ENCODE measurements at places on chromosomes 7 and 10.

DNA sequence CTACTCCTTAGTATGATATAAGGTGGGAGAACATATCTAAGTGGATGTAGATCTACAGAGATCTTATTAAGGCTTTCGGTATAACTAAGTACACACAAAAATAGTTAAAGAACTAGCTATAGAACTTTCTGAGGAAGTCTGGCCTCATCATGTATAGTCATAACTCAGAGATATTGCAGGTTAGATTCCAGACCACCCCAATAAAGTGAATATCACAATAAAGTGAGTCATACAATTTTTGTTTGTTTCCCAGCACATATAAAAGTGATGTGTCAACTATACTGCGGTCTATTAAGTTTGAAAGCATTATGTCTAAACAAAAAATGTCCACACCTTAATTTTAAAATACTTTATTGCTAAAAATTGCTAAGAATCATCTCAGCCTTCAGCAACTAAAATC lies 24.7 kb upstream of the SEMA3A start:
- DNase-seq, result no peak

DNA sequence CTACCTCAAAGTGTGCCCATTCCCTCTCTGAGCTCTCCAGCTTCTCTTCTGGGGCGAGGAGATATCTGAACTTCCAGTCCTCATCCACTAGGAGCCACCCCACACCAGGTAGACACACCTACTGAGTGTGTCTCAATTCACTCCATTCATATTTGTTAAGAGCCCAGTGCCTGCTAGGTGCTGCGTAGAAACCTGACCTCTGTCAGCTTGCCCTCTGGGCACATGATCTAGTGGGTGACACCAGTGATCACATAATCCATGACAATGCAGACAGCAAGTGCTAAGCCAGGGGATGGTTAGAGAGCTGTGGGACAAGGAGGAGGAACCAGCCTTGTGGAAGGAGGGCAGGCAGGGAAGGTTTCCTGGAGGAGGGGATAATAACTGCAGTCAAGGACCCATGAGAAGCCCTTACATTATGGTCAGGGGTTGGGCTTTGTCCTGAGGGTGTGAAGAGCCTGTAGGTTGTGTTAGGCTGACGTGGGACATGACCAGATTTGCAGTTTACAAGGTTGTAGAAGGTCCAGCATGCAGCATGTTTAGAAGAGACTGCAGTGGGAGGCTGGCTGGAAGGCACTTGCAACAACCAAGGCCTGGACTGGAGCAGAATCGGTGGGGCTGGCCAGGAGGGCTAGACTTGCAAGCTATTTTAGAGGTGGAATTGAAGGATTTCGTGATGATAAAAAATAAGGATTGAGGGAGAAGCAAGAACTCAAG lies 81.8 kb downstream of the COL13A1 start:
- DNase-seq, result peak; percentile 46

DNA sequence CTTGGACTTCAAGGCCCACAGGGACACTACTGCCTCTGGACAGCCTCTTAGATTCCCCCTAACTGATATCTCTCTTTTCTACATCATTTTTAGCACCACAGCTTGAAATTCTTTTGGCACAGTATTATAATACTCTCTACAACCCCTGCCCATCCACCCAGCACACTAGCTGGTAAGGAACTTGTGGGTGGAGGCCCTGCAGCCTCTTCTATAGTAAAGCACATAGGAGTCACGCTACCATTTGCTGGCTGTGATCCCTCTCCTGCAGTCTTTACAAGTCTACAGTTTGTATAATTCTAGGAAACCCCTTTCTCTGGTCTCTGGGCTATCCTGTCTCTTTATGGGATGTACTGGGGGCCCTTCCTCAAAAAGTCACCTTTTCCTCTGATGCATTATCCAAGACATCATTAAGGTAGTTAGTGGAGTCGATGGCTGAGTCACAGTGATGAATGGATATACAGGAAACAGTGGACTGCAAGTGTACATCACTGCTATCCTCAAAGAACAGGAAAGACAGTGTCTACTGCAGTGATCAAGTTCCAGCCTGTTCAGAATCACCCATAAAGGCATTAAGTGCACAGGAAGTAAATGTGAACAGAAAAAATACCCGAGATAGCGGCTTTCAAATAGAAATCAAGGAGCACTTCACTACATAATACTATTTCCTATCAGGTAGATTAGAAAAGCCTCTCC lies 54.4 kb downstream of the STK17A start:
- DNase-seq, result no peak

- no peak for DNase-seq
Measured at GRCh38 chr10:123327450-123327849, 173.2 kb downstream of the BUB3 start.

- no peak for DNase-seq
Measured at GRCh38 chr7:140276001-140276400, 99.2 kb upstream of the KDM7A start.

DNA sequence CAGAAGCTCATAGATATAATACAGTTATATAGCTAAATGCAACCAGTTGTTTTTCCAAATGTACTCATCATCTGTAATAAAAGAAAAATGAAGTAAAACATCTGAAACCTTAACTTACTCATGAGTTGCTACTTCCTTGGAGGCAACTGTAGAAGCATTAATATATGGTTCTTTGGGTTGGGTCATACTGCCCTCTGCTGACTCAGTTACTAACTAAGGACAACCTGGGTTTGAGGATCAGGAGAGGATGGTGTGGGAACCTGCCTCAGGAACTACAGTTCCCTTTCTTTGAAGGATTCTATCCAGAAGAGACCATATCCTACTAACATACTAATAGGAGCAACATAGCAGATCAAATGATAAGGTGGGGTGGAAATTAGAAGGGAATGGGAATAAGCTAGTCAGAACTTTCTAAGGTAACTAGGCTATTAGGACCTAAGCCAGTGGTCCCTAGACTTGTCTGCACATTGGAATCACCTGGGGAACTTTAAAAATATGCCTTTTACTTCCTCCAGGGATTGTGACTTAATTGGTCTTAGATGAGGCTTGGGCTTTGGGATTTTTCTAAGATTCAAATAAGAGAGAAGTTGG lies 20.7 kb downstream of the COX15 start:
- DNase-seq, result peak; percentile 35

DNA sequence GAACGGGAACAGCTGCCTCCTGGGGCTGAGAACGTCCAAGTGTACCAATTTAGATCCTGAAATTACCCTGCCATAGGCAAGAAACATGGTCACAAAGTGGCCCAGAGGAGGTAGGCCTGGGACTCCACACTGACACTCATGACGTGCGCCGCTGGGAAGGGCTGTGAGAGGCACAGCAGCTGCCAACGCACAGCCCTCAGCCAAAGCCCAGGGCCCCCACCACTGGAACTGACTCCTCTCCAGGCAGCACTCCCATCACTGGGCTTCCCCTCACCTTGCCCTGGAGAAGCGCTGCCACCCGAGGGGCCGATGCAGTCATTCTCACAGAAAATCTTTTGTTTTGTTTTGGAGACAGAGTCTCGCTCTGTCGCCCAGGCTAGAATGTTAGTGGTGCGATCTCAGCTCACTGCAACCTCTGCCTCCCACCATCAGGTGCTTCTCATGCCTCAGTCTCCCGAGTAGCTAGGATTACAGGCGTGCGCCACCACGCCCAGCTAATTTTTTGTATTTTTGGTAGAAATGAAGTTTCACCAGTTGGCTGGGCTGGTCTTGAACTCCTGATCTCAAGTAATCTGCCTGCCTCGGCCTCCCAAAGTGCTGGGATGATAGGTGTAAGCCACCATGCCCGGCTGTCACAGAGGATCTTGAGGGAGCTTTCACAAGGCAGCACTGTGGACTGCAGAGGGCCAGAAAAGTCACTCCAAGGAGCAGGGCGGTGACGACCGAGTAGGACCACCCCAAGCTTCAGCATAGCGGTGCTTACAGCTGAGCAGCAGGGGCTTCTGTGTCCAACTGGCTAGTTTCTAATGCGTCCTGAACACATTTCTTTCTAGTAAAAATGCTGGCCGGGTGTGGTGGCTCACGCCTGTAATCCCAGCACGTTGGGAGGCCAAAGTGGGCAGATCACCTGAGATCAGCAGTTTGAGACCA lies 13.5 kb downstream of the GUSB start:
- DNase-seq, result no peak

DNA sequence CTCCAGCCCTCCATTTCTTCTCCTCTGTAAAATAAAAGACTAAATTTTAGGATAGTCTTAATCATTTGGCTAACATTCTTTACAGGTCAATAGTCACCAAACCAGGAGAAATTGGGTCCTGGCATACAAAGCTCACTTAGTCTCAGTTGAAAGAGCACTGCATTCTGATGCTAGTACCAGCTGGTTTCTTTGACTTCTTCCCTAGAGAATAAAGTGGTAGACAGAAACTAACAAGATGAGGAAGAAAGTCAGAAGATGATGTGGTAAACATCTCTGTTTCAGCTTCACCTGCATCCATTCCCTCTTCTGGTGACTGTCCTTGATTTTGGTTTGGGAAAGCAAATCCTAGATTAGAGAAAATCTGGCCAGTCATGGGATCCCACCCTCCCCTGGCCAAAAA lies 37.2 kb downstream of the NKX2-3 start:
- DNase-seq, result no peak

GRCh38 chr10:84257343-84258020 lies 12.6 kb downstream of the RGR start:
- DNase-seq, result no peak

GRCh38 chr10:51832652-51833383 lies 133.4 kb upstream of the CSTF2T start:
- DNase-seq, result no peak

- no peak for DNase-seq
Measured at GRCh38 chr7:125391921-125392320, 462.3 kb upstream of the POT1 start.

DNA sequence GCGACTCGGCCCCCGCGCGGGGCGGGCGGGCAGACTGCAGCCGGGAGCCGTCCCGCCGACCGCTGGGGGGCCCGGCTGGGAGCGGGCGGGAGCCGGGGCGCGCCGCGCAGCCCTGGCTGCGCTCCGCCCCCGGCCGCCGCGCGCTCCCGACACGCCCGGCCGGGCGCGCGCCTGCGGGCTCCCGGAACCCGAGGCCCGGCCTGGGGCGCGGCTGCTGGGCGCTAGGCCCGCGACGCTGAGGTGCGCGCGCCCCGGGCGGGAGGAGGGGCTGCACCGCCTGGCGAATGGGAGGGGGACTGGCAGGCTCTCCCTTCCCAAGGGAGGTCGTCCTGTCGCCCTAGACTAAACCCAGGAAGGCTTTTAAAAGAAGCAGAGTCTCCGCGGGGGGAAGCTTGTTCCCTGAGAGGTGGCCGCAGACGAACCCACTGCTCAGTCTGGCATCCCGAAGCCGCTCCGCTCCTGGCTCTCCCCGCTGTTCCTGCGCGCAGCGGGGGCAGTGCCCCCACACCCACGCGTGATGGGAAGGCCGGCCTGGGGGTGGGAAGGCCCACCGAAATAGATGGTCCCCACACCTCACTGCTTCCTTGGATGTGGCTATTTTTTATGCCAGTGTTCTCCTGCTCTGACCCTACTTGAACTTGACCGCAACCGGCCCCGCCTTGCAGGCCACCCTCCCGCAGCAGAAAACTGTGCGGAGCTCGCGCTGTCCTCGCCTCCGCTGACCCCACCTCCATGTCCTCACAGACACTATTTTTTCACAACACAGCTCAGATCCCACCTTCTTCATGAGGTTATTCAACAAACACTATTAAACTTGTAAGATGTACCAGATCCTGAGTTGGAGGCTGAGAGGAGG lies at the start of gene VOPP1:
TSS of gene VOPP1 (minus strand) at position 125 of the 856 bp plus-strand sequence. CDS start 178 bp downstream, outside the sequence.
- DNase-seq, result peak; percentile 70

- no peak for DNase-seq
Measured at GRCh38 chr10:639751-640672, 49.5 kb downstream of the DIP2C start.

- no peak for DNase-seq
Measured at GRCh38 chr7:711093-711921, 15.2 kb upstream of the DNAAF5 start.

DNA sequence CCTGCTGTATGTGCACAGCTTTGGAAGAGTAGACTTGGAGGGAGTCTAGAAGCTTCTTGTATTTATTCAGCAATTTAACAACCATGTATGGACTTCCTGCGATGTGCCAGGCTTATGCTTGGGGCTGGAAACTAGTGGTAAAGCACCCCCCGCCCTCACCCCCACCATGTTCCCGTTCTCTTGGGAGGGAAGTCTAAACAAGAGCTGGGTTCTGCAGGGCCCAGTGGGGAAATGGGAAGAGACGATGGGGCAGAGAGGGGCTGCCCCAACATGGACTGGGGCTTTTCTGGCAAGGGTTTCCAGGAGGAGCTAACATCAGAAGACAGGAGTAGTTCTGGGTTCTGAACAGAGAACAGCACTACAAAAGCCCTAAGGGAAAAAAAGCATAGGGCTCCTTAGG lies 8.0 kb downstream of the RASSF4 start:
- no peak for DNase-seq

GRCh38 chr7:51451751-51452476 lies 135.3 kb upstream of the COBL start:
- DNase-seq, result no peak

DNA sequence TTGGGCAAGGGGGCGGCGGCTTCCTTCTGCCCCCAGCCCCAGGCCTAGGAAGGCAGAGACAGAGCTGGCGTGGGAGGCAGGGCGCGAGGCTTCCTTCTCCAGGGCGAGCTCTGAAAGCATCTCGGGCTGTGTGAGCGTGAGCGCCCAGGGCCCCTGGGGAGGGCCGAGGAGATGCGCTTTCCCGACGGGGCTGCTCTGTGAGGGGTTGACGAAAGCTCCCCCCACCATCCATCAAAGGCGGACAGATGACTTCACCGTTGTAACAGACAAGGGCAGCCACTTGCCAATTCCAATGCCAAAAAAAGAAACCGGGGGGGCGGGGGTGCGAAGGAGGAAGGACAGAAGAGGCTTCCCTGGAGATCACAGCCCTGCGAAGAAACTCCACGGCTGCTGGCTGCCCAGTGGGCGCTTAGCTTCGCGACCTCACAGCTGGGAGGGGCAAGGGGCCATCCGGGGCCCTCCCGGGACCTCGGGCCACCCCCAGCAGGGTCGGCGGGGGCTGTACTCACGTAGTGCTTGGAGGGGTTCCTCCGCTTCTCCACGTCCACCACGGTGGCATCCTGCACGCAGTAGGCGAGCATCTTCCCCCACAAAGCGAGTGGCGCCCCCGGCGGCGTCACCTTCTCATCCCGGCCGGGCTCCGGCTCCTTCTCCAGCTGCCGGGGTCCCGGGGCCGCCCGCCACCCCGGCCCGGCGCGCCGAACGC lies 537 bp downstream of the SH3PXD2A start:
- DNase-seq, result peak; percentile 46

DNA sequence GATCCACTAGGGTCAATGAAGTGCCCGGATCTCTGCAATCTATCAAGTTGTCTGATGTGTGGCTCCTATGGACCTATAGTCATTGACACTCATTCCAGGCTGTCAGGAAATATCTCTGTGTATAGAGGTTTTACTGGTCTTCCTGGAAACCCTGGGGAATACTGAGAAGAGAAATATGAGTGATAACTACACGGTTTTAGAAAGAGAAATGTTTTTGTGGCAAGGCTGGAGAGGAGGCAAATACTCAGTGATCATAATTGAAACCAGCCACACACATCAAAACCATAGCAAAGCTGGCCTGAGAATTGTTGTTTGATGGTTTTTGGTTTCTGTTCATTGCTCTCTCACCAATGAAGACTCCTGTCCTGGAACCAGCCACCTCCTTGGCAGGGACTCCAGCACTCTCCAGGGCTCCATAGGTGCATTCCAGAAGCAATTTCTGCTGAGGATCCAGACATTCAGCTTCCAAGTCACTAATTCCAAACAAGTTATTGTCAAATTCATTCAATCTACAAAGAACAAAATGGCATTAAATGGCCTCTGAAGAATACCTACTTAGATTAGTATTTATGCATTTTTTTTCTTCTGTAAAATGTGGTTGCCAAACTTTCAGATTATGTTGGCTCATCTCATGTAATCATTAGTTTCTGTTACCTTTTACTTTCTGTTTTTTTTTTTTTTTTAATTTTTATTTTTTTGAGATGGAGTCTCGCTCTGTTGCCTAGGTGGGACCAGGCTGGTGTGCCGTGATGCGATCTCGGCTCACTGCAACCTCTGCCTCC lies 108.6 kb upstream of the ABI1 start:
- DNase-seq, result no peak

All from transverse colon (tissue), 4 donors.